Left ventricle myocardium superior (tissue), 1 donor: ENCODE measurements at places on chromosomes 1 and 21.
A peak's percentile ranks its signal among the peaks of the same experiment; 100 is the strongest.

- DNase-seq = peak; percentile 49
These were observed 40.7 kb upstream of the COL6A2 start for GRCh38 chr21:46057111-46057709.

DNA sequence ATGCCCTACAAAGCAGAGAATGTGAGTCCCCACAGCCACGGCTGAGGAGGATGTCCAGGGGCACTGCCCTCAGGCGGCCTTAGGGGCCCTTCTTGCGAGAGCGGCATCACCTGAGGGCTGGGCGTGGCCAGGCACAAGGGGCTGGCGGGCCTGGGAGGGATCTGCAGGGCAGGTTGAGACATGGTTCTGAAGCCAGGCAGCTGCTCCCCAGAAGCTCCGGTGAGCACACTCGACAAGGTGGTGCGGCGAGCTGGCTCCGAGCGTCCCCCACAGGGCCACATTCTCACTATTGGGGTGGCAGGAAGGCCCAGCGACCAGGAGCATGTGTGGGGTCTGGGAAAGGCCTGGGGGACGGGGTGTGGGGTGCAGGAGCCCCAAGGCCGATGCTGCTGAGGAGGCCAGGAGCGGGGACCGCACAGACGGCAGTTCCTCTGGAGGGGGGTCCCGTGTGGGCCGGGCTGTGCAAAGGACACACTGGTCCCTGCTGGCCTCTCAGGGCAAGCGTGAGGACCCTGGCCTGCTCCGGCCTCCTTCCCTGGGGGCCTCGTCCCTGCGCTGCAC is 47.2 kb downstream of the MORN1 start:
- DNase-seq = peak; percentile 25

DNA sequence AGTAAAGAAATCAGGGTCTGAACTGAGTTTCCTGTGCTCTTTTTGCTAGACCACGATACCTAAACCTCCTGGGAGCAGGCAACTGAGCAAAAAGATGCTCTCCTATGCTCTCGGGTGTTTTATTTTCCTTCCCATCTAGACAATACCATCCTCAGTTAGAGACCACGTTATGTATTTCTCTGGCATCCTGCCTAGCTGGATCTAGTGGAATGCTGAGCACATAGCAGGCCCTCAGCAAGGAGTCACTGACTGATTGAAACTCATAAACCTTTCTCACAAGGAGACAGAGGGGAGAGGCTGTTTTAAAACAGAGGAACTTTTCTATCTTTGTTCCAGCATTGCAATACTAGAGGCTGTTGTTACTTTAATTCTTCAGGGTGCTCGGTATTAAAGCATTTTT is 168.0 kb downstream of the CYYR1 start:
- DNase-seq = no peak

DNA sequence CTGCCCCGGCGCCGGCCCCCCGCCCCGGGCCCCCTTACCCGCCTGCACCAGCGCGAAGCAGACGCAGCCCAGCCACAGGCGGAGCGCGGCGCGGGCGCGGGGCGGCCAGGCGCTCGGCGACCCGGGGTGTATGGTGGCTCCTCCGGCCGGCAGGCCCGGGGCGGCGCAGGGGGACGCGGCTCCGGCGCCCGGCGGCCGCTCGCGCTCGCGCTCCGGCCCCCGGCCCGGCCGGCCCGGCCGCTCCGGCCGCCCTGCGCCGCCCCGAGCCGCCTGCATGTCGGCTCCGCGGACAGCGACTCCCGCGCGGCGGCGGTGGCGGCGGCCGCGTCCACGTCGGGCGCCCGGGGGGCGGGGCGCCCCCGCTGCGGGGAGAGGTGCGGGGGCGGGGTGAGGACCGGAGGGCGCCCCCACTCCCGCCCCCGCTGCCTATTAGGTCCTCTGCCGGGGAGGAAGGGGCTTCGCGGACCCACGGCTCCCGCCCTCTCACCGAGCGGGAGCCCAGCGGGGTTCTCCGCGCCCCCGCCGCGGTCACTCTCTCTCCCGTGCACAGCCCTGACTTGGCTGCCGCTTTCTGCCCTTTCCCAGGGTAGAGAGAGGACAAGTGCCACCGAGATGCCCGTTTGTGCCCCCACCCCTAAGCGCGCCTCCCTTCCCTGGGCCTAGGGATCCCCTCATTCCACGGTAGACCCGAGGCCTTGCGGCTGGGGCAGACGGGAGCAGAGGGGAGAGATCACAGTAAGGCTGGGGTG is at the start of gene FNDC5:
Gene FNDC5, minus strand, starts transcription at position 298 of the 749 bp plus-strand sequence.
- peak; percentile 62 for DNase-seq

DNA sequence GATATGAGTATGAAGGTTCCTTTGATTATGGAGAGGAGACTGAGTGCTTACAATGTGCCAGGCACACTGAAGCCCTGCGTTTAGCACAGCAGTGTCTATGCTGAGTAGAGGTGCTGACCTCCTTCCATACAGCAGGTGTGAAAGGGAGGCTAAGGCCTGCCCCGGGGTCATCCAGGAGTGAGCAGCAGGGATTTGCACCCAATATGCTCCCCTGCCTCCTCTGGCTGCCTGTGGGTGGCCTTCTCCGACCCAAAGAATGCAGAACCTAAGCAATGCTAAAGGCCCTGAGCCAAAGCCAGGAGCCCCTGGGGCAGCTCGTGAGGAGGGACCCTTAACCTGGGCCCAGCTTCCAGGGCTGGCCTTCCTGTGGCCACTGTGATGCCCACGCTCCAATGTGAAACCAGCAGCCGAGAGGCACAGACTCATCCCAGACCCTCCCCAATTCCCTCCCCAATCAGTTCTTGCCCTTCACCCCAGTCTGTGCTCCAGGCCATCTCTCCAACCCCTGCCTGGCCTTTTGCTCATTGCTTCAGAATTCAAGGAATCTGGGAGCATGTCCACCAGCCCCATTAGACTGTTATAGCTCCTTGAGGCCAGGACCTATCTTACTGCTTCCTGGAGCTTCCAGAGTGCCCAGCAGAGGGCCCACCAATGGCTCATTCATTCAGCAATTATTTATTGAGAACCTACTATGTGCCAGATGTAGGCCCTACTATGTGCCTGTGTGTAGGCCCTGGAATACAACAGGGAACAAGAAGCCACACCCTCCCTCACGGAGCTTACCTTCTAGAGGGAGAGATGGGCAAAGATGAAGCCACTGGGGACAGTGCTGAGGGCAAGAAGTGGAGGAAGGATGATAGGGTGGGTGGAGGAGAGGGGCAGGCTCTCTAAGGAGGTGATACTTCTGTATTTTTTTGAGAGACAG is 53.3 kb downstream of the TAS1R2 start:
- no peak for DNase-seq

GRCh38 chr1:61138921-61139774 is 56.8 kb downstream of the NFIA start:
- no peak for DNase-seq

- DNase-seq = no peak
These were observed 25.7 kb upstream of the PKN2 start for GRCh38 chr1:88658419-88658818.

DNA sequence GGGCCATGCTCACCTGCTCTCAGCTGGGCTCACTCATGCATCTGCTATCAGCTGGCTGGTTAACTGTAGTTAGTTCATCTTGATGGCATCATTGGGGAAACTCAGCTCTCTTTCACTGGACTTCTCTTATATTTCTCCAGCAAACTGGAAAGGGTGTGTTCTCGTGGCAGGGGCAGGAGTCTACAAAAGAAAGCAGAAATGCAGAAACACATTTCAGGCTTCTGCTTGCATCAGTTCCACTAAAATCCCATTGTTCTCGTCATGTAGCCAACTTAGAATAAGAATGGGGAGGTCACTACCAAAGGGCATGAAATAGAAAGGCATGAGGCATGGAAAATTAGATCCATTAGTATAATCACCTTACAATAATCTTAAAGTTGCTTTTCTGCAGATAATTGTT is 207.3 kb downstream of the NRIP1 start:
- no peak for DNase-seq

DNA sequence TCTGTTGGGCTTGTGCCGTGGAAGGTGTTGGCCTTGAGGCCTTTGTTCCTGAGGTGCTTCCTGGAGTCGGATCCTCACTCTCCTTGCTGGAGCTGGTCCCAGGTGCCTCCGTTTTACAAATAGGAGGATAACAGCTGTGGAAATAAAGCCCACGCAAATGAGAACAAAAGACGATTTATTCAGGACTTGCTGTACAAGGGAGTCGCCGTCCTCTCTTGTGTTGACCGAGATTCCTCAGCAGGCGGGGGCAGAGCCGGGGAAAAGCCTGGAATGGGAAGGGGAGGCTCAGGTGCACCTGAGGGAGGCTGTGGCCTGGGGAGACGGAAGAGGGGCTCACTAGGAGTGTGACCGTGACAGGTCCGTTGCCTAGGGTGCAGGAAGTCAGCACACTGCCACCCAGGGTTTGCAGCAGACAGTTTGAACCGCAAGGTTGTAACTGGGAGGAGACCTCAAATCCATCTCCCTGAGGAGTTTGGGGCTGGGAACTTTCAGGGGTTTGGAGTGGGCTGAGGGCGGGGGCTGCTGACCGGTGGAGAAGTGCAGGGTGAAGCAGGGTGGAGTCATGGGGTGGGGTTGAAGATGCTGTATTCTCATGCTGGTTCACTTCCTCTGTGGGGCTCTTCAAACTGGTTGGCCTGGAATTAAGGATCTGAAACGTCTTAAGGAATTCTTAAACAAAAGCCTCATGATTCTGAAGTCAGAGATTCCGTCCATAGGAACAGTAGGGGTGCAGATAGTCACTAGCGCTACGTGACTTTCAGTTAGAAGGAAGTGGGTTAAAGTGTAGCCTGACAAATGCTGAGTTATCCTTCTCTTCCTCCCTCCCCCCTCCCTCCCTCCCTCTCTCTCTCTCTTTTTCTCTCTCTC is 2.6 kb upstream of the CSTB start:
- no peak for DNase-seq

DNA sequence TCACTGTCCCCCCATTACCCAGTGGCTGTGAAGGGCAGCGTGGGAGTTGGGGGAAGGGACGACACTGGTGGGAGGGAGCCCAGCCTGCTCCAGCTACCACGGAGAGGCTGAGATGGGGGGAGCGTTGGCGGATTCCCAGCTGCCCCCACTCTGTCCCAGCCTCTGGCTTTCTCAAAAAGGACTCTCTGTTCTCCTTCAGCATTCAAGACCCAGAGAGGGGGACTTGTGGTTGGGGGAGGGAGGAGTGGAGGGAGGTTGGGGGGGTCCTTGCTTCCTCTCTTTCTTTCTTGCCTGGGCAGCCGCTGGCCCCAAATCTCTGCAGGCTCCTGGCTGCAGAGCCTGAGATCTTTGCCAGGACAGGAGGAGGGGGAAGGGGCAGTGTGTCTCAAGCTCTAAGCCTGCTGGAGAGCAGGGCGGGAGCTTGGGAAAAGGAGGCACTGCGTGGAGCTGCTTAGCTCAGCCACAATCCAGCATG is 2.2 kb downstream of the ATP1A2 start:
- peak; percentile 71 for DNase-seq

- no peak for DNase-seq
These were observed 398.8 kb downstream of the DUSP10 start for GRCh38 chr1:221343136-221343535.

DNA sequence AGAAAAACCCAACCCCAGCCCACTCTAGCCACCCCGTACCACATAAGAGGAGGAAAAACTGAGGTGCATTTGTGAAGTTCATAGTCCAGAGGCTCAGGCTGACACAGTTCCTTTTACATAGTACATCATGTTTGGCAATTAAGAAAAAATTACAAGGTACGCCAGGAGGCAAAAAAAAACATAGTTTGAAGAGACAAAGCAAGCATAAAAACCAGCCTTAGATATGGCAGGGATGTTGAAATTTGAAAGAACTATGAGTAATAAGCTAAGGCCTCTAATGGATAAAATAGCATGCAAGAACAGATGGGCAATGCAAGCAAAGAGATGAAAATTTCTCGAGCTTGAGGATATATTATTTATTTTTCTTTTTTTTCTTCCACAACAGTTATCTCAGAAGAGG is 31.9 kb downstream of the MIXL1 start:
- DNase-seq = no peak

- DNase-seq = no peak
These were observed 29.3 kb upstream of the TSPAN2 start for GRCh38 chr1:115118611-115119010.

DNA sequence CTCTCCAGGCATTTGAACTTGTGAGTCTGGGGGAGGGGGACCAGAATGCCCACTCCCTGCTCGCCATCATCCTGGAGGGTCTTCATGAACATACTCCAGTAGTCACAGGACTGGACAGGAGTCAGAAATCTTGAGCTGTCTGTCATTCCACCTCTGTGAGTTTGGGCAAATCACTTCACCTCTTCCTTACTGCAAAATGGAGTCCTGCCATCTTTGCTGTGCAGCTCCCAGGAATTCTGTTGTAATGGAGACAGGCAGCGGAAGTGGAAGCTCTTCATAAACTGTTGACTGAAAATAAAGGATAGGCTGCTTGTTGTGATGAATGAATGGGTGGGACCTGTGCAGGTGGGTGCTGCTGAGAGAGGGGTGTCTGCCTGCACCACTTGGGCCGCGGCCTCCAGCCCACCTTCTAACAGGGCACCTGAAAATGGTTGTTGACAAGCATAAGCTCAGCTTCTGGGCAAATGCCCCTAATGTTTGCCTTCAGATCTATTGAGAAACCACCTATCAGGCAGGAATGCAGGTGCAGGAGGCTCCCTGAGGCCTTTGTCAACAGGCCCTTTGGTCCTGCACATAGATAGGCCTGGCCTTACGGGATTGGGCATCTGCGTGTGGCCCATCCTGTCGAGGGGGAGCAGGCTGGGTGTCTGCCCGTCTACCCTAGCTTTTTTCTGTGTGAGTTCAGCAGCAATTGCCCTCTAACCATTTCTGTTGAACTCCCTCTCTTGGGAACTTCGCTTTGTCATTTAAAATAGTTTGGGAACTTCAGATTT is 321.0 kb downstream of the RPS6KC1 start:
- DNase-seq = no peak

DNA sequence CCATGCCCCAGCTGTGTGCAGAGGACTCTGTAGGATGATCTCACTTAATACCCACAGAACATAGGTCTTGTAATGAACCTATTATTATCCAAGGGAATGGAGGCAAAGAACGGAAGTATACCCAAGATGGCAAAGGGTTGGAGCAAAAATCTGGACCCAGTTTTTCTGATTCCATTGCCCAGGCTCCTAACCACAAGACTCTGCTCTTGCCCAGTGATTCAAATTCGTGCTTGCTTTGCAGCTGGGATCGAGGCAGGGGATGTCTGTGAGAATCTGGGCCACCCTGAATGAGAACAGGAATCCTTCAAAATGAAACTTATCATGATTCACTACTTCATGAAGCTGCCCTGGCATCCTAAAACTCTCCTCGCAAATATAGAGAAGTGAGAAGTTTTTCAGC is 97.5 kb upstream of the KCNJ6 start:
- no peak for DNase-seq

DNA sequence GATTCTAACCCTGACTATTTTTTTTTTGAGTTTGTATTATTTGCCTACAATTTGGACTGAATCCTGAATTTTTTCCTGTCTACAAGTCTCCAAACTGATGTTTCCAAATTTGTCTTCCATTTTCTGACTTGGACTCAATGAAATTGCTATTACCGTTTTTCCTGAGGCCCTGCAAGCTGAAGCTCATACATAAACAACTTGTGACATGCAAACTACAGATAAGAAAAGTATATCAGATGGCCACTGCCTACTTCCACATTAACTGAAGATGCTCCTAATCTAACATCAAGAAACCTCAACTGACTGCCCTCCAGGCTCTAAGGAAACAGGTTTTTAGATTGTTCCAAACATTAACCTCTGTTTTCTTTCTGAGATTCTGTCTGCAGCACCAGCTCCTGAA is 51.1 kb upstream of the KLHDC7A start:
- DNase-seq = no peak

GRCh38 chr21:43277481-43278351 is 108.9 kb downstream of the CRYAA start:
- peak; percentile 62 for DNase-seq

GRCh38 chr1:76068953-76069561 is 5.5 kb upstream of the ST6GALNAC3 start:
- no peak for DNase-seq
